ENCODE measurements at places on chromosomes 7 and 10.

DNA sequence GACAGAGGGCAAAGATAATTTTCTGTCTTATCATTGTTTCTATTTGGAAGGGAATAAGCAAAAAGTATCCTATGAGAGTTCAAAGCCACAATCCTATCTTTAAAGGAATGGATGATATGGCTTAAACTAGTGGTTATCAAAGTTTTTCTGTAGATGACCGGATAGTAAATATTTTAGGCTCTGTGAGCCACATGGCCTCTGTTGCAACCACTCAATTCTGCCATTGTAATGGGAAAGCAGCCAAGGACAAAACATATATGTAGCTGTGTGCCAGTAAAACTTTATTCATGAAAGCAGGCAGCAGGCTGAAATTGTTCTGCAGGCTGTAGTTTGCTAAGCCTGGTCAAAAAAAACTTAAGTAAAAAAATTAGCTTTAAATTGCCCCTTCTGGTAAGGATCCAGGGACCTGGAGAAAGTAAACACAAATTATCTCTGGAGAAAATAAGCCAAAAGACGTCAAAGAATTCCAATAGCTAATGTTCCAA lies 73.3 kb downstream of the THSD7A start:
- DNase-seq: no peak

GRCh38 chr7:11957956-11958355 lies 126.0 kb upstream of the THSD7A start:
- no peak for DNase-seq

- no peak for DNase-seq
These were observed 579.2 kb upstream of the MGMT start for GRCh38 chr10:128887856-128888255.

DNA sequence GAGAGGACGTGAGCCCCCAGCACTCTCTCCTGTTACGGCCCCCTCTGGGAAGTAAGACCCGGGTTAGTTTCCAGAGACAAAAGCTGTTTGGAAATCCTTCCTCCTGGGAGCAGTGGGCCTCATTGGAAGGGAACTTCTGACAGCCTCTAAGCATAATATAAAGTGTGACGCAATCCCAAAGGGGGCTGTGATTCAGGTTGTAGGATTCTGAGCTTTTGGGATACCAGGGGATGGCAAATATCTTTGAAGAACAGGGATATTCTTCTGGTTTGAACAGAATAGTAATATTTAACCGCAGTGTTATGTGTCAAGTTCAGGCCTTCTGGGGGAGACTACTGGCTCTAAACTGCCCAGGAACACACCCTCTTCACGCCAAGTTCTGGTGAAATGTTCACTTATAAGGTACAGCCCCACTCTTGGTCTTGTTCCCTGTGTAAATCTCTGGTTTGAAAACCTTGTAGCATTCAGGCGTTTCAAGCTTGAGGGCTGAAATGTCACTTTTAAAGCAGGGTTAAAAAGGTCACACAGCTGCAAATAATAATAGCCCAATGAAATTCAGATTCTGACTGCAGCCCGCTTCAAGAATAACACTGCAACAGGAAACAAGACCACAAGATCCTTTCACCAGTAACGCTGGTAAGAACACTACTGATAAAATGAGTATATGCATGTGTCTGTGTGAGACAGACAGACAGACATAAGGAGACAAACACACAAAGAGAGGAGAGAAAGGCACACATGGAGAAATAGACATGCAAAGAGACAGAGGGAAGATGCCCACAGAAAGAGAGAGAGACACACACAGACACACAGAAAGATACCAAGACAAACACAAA lies 69.0 kb downstream of the CREB5 start:
- DNase-seq: no peak

DNA sequence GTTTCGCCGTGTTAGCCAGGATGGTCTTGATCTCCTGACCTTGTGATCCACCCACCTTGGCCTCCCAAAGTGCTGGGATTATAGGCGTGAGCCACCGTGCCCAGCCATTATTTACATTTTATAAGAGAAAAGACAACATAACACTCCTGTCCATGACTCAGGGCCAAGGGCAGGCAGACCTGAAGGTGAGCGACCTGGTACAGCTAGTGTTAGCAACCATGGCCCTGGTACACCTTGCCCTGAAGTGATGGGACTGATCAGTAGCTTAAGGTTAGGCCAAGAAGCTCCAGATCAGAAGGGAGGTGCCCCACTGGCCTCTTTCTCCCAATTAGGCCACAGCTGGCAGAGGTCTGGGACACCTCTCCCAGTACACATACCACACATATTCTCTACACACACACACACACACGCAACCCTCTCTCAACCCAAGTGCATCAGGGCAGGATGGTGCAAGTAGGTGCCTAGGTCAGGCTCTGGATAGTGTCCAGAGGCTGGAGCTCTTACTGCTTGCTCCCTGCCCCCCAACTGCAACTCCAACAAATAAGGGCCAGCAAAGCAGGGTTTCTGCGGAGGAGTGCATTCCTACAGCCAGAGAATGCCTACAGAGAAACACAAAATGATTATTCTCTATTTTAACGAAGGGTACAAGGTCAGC lies 43.8 kb downstream of the DPCD start:
- no peak for DNase-seq

GRCh38 chr10:9992661-9993060 lies 1025.0 kb upstream of the CELF2 start:
- no peak for DNase-seq

- peak; percentile 82 for DNase-seq
These were observed 40.1 kb downstream of the PFKP start for GRCh38 chr10:3107426-3107961.

- no peak for DNase-seq
These were observed 101.5 kb upstream of the TMEM72 start for GRCh38 chr10:44809647-44810046.

GRCh38 chr10:127882801-127883459 lies 9.8 kb downstream of the CLRN3 start:
- no peak for DNase-seq

GRCh38 chr7:151314401-151314800 lies 27.2 kb upstream of the NUB1 start:
- no peak for DNase-seq

DNA sequence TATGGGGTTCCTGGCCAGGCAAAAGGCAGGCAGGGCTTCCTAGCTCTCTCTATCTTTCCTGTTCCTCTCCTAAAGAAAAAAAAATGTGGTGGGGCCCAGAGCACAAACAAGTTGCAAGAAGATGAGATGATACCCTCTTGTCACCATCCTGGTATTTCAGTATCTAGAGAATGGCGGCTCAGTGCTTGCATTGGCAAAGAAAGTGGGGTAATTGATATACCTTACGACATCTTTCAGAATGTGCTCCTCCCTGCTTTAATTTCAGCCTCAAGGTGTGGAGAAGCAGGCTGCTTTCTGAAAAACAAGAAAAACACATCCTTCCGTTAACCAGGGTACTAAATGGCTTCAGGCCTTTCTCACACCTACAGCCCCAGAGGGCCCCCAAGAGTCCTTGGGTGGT lies 34.5 kb upstream of the CUX1 start:
- DNase-seq: no peak

DNA sequence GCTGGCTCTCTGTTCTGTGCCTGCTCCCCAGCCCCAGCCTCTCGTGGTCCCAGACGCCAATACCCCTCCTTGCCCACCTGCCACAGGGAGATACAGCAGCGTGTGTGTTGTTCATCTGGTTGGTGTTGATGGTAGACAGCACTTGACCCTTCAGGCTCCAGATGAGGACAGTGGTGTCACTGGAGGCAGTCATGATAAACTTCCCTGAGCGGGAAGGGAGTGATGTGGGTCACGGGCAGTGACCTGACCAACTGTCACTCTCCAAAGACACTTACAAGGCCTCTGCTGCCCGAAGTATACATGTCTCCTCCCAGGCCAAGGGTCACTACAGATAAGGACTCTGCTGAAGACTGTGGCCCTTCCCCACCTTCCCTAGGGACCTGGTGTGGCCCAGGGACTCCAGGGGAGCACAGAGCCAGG lies 5.6 kb downstream of the TBL2 start:
- DNase-seq: no peak

DNA sequence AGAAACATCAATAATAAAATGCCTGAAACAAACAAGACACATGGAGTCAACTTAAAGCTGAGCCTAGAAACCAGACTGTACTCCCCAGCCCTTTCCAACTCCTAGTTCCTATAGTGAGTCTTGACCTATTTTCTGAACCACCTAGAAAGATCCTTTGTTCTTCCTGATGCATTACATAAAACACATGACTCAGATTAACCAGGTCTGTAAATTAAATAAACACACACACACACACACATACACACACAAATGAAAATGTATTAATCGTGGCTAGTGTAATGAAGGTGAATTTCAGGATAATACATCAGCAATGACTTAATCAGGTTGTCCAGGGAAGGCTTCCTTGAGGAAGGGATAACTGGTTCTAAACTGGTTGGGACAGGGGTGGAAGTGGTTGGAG lies 104.7 kb downstream of the ST8SIA6 start:
- DNase-seq: no peak

DNA sequence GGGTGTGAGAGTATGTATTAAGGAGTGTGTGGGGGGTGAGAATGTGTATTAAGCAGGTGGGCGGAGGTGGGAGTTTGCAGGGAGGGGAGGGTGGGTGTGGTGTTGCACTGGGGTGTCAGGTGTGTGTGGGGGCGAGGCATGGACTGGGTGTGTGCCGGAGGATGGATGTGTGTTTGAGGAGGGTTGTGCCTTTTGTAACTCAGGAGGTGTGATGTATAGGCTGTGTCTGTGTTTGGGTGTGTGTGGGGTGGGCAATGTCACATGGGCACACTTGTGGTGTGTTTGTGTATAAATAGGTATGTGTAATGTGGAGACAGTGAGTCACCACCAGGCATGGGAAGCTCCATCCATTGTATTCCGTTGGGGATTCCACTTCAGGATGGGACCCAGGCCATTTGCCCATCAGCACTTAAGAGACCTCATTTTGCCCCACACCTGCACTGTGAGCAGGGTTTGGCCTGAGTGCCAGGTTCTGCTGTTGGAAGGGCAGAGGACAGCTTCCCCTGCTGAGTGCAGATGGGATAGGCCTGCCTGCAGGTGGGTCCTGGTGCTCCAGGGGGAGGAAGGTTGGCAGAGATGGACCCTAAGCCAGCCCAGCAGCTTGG lies 5.8 kb downstream of the UNC5B start:
- no peak for DNase-seq

DNA sequence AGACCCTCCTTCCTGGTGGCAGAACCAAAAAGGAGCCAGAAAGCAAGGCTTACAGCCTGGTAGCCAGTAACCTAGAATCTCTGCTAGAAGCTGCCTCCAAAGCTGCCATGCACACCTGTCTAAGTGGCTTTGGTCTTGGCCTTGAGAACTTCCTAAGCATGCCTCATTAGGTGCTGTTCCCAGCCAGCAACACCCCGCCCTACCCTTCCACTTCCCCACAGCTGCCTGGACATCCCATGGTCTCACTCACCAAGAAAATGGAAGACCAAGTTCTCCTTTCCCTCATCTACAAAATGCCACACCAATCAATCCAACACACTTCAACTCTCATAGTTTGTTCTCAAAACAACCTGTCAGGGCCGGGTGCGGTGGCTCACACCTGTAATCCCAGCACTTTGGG lies 4.2 kb downstream of the PSAP start:
- no peak for DNase-seq

DNA sequence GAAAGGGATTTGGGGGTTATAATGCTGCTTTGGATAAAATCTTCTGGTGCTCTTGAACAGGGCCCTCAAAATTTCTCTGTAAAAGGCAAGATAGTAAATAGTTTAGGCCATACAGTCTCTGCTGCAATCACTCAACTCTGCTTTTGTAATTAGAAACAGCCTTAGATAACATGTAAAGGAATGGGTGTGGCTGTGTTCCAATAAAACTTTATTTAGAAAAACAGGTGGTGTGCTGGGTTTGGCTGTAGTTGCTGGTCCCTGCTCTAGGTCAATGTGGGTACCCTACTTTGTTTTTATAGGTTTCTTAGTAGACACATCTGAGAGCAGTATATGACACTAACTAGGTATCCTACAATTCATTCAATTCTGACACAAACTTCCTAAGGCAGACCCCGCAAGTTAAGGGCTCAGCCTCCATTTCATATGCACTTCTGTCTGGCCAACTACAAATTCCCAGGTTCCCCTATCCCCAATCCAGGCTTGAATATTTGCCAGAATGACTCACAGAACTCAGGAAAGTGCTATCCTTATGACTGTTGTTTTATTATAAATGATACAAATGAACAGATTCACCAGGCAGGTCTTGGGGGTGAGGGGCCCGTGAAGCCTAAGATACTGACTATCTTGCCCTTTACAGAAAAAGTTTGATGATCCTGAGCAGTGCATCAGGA lies 349.9 kb downstream of the RPS24 start:
- DNase-seq: no peak

DNA sequence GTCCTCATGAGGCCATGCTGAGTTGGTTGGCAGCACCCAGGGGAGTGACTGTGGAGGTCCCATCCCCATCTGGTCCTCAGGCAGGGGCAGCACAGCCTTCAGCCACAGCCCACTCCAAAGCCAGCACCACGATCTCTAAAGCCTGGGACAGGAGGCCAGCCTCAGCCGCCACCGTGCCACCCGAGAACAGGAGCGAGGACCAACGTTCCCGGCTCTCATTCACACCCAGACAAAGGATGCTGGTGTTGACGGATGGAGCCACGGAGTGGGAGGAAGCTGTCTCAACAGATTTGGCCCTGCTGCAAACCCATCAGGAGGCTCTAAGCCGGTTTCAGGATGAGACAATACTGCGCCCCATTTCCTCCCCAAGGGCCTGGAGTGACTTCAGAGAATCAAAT lies 42.7 kb upstream of the PPP2R2D start:
- DNase-seq: no peak

GRCh38 chr7:104341546-104341945 lies 13.1 kb downstream of the LHFPL3 start:
- DNase-seq: no peak

DNA sequence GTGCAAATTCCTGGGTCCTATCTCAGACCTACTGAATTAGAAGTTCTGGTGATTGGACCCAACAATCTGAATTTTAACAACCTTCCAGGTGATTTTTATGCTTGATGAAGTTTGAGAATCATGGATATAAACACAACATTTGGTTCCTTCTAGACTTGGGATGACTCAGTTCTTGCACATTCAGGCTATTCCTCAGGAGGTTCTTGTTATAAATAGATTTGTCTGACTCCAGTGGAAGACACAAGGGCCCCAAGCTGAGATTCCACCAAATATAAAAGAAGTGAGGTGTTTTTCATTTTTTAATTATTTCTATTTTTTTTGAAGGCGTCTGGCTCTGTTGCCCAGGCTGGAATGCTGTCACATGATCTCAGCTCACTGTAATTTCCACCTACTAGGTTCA lies 9.4 kb upstream of the TAS2R16 start:
- DNase-seq: no peak

All from Right ventricle myocardium superior (tissue), 1 donor.